ENCODE measurements at places on chromosomes 3 and 15.

DNA sequence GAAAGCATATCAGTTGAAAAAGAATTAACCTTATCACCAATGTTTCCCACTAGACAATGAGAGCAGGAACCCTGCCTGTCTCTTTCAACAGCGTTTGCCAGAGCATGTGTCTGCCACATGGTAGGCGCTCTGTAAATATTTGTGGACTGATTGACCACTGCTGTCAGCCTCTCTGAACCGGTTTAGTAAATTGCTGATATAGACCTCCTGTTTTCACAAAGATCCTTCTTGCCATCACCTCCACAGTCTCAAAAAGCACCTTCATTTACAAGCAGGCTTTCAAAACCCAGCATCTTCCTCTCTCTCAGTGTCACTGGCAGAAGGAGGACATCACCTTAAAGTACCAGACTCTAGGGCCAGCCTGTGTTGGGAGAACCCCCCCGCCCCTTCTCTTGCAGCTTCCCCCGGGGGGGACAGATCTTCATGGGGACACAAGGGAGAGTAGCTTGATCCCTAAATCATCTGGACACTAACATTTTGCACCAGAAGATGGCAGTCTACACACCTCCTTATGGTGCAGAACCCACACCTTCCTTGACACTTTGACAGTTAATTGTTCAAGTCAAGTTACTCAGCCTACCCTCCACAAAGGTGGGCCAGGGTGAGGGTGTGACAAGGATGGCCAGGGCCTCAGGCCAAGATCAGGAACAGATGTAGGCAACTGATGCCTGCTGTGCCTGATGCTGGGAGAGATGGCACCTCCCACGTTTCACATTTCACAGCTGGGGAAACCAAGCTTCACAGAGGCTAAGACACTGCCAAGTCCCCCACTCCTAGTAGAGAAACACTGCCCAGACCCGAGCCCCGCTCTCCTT is 37.8 kb upstream of the USP3 start:
- peak; percentile 58 for DNase-seq

DNA sequence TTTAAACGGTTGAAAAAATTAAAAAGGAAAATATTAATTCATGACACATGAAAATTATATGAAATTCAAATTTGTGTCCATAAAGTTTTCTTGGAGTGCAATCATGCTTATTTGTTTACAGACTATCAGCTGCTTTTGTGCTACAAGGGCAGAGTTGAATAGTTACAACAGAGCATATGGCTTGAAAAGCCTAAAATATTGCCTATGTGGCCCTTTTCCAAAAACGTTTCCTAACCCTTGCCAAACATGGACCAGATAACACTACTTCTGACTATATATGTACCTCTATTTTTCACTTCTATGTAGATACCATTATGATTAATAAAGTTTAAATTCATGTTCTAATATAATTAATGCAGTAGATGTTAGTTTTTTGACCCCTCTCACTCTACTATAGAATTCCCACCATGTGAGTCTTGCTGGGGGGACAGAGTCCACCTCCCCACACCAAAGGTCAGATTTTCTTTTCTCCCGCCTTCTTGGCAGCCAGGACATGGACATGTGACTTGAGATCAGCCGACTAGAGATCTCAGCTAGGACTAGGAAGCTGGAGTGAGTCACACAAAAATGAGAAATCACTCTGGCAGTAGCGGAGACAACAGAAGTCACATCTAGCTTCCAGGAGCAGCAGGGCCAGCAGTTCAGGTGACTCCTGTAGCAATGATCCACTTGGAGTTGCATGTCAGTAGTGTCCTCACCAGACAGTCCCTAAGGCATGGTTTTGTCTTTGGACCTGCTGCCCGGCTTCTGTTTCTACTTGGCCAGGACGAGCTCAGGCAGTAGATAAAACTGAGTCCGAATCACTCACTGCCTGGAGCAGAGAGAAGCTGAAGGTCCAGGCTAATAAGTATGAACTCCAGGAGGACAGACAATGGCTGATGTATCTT is 22.4 kb downstream of the CIAO2A start:
- no peak for DNase-seq

GRCh38 chr3:58079773-58080172 is 71.6 kb downstream of the FLNB start:
- DNase-seq = no peak

- DNase-seq = no peak
Measured at GRCh38 chr15:29260896-29261295, 8.7 kb downstream of the NSMCE3 start.

DNA sequence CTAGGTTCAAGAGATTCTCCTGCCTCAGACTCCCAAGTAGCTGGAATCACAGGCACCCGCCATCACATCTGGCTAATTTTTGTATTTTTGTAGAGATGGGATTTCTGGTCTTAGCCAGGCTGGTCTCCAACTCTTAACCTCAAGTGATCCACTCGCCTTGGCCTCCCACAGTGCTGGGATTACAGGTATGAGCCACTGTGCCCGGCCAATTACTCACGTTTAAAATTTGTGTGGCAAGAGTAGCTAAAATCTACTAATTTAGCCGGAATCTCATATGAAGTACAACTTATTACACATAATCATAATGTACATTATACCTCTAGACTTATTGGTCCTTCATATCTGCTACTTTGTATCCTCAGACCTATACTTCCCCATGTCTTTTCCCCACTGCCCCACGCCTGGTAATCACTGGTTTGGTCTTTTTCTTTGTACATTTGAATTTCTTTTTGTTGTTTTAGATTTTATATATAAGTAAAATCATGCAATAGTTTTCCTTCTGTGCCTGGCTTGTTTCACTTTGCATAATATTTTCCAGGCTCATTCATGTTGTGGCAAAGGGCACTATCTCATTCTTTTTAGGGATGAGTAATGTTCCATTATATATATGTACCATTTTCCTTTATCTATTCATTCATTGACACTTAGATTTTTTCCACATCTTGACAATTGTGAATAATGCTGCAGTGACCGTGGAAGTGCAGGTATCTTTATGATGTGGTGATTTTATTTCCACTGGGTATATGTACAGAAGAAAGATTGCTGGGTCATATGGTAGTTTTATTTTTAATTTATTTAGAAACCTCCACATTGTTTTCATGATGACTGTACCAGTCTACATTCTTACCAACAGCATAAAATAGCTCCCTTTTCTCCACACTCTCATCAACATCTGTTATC is 605.0 kb upstream of the CBLB start:
- DNase-seq = no peak
